ENCODE measurements at places on chromosomes 1 and 21. TPM values are rescaled to one million over a fixed set of nuclear protein-coding genes. Genes with fewer than 3 reads are reported as not detected.

The SUCO gene
- total RNA-seq = 22.6 TPM

The OR2T6 gene
- not detected for total RNA-seq

The KCNA3 gene
- 0.07 TPM for total RNA-seq

DNA sequence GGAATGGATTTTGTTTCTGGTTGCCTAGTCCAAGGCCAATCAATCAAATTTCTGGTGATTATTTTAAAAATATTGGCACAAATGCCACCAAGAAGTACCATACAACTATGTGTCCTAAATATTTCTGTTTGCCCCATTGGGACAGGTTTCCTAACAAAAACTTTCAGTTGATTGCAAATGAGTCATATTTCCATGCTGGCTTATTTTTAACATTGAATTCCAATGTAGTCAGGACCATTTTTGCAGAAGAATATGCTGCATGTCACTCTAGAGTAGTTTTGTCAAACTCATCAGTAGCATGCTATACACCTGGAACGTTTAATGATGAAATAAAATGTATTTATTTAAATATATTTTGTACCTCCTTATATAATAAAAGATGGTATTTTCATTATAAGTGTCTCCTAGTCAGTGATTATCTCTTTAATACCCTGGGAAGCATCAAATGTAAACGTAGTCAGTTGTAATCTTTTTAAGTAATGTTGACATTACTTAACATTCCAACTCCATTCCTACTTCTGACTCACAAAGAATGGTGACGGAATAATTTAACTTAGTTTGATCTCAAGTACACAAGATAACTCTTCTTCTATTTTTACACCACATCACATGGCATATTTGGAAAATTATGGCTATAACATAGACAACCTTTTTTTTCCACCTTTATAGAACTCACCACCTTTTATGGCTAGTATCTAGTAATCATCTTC is 39.0 kb upstream of the USH2A start:
- no peak for DNase-seq

DNA sequence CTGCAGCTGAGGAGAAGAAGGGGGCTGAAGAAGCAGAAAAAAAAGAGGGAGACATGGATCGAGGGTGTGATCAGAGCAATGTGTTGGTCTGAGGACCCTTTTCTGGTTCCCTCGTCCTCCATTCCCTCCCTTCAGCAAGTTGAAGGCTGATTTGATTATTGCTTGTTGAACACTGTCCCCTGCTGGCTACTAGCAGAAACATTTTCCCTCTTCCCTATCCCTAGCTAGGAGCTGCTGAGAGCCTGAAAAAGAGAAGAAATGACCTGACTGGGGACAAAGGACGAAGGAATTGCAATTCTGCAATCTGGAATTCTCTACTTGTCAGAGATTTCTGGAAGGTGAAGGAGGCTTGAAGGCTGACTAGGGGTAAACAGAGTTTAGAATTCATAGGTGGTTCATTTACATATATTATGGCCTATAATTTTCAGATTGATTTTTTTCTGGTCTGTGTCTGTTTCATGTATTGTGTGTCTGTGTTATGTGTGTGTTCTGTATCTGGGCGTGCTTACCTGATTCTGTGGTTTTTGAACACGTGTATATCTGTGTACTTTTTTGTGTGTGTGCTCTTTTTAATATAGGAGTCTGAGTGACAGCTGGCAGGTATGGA is 9.8 kb downstream of the NHLH1 start:
- DNase-seq = peak; percentile 61

GRCh38 chr1:8212580-8213031 is 105.3 kb upstream of the SLC45A1 start:
- no peak for DNase-seq

DNA sequence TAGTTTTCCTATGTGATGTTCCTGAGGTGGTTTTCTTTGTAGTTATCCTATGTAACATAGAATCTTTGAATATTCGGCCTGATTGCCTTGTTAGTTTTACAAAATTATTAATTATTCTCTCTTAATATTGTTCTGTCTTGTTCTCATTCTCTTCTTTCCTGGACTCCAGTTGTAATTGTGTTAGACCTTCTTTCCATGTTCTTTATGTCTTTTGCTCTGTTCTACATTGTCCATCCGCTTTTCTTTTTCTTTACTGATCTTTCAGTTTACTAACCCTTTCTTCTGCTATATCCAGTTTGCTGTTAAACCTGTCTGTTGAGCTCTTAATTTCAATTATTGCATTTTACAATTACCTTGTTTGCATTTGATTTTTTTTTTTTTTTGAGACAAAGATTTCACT is 89.3 kb downstream of the PEX14 start:
- DNase-seq = no peak

- no peak for DNase-seq
Measured at GRCh38 chr1:37478451-37478881, 4.1 kb downstream of the ZC3H12A start.

DNA sequence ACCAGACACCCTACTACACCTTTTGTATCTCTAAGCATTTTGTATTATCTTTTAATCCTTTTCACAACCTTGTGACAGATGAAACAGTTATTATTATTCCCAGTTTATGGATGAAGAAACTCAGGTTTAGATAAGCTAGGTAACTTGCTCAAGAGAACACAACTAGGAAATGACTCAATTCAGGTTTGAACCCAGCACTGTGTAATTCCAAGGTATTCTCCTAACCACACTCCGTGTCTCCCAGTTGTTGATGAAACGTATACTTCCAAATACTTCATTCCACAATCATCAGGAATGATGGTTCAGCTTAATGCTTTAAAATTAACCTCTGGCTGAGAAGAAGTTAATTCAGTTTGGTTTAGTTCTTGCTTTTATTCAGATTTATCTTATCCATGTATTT is 51.7 kb upstream of the MRPS6 start:
- DNase-seq = no peak

DNA sequence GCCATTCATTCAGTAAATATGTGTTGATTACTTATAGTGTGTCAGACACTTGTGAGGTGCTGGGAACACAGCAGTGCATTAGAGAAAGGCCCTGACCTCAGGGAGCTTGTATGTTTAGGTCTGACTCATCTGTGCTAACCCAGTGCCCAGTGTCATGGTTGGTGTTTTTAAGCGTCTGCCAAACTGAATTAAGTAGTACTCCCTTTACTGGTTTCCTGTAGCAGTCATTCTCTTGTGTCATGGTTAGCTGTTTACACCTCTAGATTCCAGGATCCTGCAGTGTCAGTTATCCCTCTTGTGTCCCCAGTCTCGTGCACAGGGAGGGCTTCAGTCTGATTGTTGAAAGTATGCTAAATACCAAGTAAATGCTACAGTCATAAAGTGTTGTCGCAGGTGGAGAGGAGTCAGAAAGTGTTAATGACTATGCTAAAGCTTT is 14.2 kb downstream of the UCK2 start:
- DNase-seq = no peak

Measured in HCT116 (cell line).